Effector CD8-positive, alpha-beta T cell (primary cell): ENCODE measurements at places on chromosomes 5 and 9.

GRCh38 chr9:134748591-134748990, 107.0 kb downstream of the COL5A1 start:
- no peak for DNase-seq

- DNase-seq, result no peak
Measured at GRCh38 chr9:21972361-21972760, 21.8 kb downstream of the CDKN2A start.

DNA sequence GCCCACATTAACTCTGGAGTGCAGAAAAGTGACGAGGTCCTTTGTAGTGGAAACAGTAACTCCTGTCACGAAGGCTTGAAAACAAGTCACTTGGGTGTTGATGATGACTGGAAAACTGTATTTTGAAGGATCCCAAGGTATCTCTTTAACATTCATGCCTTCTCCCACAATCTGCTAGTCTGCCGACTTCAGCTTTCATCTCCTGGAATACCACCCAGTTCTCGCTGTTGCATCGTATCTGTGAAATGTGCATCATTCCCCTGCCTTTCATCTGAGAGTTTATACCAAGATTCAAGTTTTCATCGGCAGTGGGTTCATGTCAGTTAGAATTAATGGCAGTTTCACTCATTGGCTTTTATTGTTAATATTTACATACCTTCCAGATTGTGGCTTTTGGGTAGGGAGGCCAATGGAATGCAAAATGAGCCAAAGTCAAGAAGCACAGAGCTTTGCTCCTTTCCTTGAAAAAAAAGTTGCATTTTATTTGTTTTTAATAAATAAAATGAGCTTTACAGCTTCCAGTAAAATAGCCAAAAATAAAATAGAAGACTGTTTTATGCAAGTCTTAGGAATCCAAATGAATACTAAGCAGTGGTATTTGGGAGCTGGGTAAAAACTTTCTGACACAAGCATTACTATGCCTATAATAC, 575.2 kb upstream of the WWC1 start:
- no peak for DNase-seq

DNA sequence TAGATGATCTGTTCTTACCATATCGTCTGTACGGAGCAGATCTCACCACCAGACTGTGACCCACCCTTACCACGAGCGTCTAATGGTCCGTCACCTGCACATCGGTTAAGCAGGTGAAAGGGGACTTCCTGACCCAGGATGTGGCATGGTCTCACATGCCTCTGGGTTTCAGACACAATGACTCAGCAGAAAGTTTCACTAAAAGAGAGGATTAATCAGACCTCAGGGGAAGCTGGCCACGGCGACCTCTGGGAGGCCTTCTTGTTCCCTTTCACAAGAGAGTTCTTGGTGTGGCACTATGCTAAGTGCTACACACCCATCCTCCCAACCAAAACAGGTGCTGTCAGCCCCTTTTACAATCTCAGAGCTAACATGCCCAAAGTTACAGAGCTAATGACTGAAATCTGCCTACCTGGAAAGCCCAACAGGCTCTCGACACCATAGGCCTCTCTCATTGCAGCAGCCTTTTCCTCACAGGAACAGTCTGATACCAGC, 41.6 kb downstream of the ADAMTS12 start:
- no peak for DNase-seq

DNA sequence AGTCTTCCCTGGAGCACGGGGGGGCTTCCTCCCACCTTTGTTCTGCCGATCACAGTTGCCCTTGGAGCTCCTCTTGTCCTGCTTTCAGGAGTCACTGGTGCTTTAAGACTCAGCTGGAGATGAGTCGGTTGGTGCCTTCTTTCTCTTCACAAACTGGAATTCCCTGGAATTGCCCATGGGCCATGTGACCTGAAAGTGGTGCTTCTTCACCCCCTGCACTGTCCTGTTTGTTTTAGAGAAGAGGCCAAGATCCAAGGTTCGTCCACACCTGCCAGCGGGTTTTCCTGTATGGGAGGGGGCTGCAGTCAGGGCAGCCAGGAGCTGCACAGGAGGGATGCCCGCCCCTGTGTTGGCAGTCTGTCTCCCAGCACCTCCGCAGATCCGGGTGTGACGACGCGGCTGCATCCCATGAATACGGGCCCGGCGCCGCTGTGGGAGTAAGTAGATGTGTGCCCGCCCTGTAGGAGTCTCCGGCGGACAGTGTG, 9.5 kb upstream of the MRPS2 start:
- no peak for DNase-seq

DNA sequence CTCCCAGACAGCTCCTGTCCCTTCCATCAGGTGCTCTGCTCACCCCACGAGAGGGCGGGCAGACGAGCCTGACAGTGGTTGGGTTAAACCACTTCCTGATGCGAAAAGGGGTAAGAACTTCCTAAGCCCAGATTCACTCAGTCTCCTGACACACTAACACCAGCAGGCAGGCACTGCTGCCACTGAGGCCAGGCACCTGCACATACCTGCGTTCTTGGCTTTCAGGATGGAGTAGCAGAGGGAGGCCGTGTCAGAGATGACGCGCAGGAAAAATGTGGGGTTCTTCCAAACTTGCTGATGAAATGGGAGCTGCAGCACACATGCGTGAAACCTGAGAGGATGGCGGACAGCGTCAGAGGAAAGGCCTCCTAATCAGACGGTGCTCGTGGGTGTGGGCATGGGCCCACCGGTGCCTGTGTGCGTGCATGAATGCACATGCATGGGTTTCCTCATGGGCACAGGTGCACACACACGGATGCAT, 29.9 kb downstream of the SLC6A18 start:
- DNase-seq, result peak; percentile 18

DNA sequence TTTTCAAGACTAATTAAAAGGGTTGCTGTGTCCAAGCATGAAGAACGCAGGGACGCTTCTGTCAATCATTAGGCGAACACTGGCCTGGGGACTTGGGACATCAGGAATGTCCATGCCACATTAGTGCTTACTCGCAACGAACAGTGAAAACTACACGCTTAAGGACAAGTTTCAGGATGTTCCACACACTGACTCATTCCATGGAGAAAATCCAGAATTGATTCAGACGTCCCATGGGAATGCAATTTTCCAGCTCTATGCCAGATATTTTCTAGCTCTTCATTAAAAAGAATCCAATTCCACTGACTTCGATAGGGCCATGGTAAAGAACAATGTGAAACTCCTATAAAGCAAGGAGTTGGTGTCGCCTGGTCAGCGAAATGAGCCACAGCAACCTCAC, 98.2 kb downstream of the CAMSAP1 start:
- DNase-seq, result no peak

DNA sequence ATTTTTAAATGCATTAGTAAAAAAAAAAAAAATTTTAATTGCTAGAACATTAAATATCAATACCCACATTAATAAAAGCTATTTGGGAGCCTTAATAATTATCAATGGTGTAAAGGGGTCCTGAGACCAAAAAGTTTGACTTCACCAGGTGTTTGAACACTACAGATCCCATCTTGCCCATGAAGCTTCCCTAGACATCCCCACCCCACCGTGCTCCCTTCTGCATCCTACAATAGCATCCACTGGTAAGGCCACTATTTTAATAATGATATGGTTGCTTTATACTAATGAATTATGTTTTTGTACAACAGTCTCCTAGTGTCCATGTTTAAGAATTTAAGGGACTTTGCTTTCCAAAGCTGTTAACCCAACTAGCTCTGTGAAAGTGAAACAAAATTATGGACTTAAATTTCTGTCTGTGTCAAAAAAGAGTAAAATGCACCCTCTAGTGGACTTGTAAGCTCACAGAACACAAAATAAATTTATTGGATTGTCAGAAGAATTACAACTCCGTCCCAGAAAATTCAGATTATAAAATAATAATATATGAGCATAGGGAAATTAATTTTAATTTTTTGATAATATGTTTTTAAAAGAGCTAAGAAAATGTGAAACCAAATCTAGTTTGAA, 76.0 kb downstream of the ARL15 start:
- no peak for DNase-seq

GRCh38 chr5:61687371-61687770, 355.3 kb downstream of the ZSWIM6 start:
- no peak for DNase-seq

GRCh38 chr5:32498484-32498883, 53.9 kb upstream of the ZFR start:
- no peak for DNase-seq

DNA sequence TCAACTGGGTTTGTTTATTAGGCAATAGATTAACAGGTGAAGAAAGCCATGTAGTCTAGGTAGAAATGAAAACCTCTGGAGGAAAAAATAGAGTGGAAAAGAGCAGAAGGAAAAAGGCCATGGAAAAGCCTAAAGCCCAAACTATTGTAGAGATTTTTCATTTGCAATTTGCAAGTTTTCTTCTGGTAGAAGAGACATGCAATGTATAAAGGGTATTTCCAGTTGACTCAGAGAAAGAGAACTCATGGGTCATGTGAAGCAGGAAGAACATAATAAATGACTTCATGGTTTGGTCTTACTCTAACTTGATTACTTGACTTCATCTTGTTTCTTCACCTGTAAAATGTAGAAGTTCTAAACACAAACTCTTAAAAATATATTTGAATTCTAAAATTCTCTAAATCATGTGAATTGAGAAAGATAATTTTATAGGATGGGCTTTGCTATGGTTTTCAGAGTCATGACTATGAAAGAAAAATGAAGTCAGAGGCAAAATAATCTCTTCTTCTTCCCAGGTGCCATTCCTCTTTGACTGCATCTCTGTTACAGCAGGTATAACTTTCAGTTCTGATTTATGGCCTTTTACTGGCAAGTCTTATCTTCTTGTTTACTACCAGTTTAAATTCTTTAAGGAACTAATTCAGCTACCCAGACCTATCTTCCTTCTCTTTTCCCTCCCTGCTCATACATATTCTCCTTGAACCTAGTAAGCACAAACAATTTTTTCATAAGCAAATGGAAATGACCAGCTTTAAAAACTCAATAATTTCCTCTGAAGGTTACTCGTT, 47.7 kb upstream of the TMC1 start:
- no peak for DNase-seq

- no peak for DNase-seq
Measured at GRCh38 chr5:174807471-174807870, 83.1 kb downstream of the MSX2 start.

DNA sequence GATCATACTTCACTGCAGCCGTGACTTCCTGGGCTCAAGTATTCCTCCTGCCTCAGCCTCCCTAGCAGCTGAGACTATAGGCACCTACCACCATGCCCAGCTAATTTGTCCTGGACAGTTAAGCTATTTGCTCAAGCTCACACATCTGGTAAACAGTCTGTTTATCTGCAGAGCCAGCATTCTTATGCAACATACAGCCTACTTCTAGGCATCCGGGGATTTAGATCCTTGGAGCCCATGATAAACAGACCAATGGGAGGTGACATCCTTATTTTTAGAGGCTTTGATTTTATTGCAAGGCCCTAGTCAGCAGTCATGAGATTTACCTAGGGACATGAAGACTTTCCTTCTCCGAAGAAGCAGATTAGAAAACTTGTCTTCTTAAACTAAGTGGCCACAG, 21.0 kb downstream of the ATOX1 start:
- DNase-seq, result no peak

GRCh38 chr9:94799578-94800264, 73.2 kb downstream of the AOPEP start:
- DNase-seq, result no peak

- no peak for DNase-seq
Measured at GRCh38 chr9:23830929-23831730, 5.1 kb upstream of the ELAVL2 start.

DNA sequence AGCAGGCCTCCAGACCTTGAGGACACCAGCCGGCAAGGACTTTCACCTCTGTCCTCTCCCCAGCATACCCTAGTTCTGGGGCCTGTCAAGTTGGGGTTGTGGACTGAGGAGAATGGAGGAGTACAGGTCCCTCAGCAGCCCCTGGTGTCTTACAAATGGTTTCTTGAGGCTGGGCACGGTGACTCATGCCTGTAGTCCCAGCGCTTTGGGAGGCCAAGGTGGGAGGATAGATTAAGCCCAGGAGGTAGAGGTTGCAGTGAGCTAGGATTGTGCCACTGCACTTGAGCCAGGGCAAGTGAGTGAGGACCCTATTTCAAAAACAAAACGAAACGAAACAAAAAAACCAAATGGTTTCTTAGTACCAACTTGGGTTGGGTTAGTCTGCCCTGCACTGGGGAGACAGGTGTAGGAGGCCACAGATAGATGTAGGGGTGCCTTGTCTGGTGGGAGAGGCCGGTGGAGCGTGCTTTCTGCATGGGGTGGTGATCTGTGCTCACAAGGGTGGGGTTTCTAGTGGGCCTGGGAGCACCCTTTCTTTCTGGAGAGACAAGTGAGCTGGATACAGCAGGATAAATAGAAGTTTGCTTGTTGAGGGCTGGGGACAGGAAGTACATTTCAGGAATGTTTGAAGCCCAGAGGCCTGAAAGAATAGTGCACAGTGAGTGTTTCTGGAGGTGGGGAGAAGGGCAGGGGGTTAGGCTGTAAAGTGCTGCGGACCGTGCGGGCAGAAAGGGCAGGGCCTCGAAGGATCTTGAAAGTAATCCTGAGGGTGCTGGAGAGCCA, 37.7 kb upstream of the PSD2 start:
- DNase-seq, result no peak
